ENCODE measurements at places on chromosomes 12 and 14. TPM values are rescaled to one million over a fixed set of nuclear protein-coding genes. Genes with fewer than 3 reads are reported as not detected.

- no peak for DNase-seq
Measured at GRCh38 chr12:41274643-41275042, 86.5 kb downstream of the PDZRN4 start.

DNA sequence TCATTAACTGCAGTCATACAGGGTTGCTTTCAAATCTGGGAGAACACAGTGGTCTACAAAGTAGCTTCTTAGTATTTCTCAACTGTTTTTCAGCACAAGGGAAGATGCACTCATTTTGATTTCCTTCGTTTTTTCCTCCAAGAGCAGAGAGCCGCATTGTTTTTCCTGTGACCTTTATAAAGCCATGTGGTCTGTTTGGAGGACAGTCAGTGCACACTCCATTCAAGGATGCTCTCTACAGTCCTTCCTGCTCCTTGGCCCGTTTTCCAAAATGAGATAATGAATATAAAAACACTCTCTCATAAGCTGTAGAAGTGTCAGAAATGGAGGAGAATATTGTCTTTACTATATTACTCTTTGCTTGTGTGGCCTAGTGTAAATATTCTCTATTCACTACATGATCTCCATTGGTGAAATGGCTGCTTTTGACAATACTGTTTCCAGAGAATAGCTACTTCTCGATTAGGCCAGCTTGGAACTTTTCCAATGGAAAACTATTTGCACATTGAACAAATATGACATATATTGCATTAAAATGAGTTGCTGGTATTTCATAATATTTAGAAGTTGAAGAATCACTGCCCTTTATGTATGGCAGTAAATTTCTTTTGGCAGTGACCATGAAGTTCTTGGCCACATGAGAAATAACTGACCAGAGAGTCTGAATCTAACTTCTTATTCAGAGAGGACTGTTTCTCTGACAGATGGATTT is 393.1 kb upstream of the RGS6 start:
- DNase-seq = no peak

GRCh38 chr14:77590845-77591485 is 25.5 kb downstream of the SPTLC2 start:
- no peak for DNase-seq

DNA sequence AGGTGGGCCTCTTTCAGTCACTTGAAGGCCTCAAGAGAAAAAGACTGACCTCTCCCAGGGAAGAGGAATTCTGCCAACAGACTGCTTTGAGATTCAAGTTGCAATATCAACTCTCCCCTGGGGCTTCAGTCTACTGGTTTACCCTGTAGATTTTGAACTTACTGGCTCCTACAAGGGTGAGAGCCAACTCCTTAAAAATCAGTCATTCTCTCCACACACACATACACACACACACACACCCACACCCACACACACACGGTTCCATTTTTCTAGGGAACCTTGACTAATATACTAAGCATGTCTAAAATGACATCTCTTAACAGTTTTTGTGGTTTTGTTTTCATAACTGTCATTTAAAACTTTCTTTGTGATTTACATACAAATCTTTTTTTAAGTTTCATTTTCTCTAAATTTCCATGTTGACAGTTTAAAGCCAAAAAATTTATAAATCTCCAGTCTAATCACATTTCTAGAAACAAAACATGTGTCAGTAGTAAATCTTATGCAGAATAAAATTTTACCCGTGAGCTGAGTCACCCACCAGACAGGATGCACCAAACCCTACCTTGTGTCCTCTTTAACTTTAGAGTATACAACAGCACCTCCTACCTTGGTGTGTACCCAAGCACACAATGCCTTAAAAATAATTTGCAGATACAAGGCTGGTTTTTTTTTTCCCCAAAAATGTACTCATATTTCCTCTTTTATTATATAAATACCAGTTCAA is 394.6 kb downstream of the AEBP2 start:
- DNase-seq = no peak

The SPSB2 gene
- 8.3 TPM for total RNA-seq

The CCDC177 gene
- total RNA-seq = not detected

DNA sequence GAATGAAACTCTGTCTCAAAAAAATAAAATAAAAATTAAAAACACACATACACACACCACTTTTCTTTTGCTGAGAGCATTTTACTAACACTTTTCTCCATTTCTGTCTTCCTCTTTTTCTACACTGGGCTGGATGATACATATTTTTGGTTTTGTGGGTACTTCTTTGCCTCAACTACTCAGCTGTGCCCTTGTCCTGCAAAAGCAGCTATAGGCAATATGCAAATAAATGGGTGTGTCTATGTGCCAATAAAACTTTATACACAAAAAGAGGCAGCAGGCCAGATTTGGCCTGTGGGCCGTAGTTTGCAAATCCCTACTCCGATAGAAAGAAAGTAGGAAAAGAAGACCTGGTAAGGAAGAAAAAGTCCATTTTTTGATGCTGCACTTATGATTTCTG is 6.5 kb downstream of the CLMN start:
- no peak for DNase-seq

DNA sequence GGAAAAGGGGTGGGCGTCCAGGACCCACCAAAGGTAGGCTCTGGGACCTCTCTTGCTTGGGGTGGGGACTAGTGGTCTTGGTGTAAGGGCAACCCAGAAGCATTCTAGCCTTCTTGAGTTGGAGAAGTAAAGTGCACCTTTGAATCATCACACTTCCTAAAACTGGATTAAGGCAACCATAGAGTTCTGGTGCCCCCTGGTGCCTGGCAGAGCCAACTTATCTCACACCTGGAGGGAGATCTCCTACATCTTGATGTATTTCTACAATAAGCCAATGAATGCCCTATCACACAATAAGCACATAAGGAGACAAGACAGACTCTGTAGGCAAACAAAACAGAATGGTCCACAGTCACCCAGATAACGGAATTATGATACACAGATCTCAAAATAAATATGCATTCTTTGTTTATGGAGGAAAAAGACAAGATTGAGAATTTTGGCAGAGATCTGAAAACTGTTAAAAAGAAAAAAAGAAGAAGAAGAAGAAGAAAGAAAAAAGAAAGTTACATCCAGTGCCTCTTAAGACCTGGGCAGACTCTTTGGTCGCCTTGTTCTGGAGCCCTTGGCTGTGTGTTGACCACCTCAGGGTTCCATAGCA is 95.9 kb upstream of the PPP2R5C start:
- peak; percentile 65 for DNase-seq

DNA sequence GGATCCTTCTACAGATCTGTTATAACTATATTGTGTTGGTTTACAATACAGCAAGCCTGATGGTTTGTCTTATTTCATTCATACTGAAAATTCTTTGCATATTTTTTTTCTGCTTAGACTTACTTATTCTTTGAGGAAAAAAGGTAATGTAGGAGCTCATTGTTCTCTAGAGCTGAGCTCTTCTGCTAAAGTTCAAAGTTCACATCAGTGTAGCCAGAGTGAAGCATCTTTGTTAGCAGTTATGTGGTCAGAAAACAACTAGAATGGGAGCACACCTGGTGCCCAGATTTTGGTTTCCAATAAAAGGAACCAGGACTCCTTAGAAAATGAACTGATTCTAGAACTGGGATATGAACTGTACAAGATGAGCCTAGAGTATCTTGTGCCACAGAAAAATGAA is 10.3 kb downstream of the GPX2 start:
- DNase-seq = no peak

The HOXC10 gene
- total RNA-seq = 5.3 TPM

DNA sequence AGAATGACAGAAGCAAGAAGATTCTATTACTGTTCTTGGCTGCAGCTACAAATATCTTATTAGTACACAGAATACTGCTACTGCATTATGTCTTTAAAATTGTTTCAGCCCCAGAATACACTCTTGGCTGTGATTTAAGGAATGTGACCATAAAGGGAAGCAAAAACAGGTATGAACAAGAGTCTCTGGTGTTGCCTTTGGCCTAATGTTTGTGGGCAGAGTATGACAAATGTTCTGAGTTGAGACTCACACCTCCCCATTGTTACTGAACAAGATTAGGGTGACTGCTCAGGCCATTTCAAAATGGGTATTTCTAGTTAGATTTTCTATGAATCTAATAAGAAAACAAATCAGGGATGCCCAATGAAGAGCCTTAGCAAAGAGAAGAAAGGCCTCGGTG is 28.5 kb downstream of the TTC6 start:
- peak; percentile 68 for DNase-seq

- peak; percentile 77 for DNase-seq
Measured at GRCh38 chr14:36477266-36477665, 42.8 kb downstream of the NKX2-1 start.

The DIO2 gene
- 3.5 TPM for total RNA-seq

- DNase-seq = peak; percentile 46
Measured at GRCh38 chr14:102279282-102279681, 25.7 kb downstream of the MOK start.

DNA sequence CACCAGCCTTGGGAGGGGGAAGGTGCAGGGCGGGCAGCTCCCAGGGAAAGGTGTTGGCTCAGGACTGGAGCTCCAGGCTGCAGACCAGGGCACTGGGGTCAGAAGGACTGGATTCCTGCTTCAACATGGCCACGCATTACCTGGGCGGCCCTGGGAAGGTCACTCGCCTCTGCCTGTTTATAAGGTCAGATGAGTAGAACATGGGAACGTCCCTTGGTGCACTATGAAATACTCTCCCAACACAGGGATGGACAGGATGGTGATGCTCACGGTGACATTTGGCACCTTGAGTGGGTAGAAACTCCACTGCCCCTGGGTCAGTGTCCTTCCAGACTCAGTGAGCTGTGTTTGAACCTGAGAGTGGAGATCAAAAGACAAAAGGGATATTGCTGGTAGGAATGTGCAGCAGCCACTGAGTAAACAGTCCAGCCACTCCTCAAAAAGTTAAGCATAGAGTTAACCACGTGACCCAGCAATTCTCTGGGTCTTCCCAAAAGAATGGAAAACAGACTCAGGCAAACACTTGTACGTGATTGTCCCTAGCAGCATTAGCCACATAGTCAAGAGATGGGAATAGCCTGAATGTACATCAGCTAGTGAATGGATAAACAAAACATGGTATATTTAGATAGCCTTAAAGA is 9.1 kb upstream of the BDKRB2 start:
- no peak for DNase-seq

- DNase-seq = no peak
Measured at GRCh38 chr12:29146196-29146595, 2.9 kb upstream of the FAR2 start.

- DNase-seq = peak; percentile 60
Measured at GRCh38 chr12:109461049-109461845, 15.9 kb downstream of the KCTD10 start.

DNA sequence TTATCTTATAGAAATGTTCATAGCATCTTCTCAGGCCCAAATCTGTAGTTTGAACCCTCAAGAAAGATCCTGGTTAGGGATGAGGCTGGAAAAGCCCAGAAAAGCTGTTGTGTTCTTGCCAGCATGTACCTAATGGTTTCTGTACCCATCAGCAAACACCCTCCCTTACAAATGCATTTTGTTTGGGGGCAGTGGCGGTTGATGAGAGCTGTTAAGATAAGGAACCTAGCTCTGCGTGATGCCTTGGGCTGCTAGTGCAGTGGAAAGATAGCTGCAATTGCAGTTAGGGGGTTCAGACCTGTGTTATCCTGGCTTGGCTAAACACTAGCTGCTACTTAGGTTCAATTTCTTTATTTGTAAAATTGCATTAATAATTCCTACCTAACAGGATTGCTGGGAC is 3.6 kb downstream of the TPH2 start:
- no peak for DNase-seq

GRCh38 chr12:2759733-2760132 is 35.0 kb upstream of the FKBP4 start:
- no peak for DNase-seq

The SDSL gene
- total RNA-seq = 41.7 TPM

The FZD10 gene
- 0.17 TPM for total RNA-seq

All from Daoy (cell line).